ENCODE measurements at places on chromosomes 7 and 10.
A peak's percentile ranks its signal among the peaks of the same experiment; 100 is the strongest.

GRCh38 chr7:130695840-130696239 is 9.5 kb upstream of the TSGA13 start:
- no peak for DNase-seq

- DNase-seq: no peak
These were observed 240.1 kb downstream of the ELMO1 start for GRCh38 chr7:37208528-37208927.

DNA sequence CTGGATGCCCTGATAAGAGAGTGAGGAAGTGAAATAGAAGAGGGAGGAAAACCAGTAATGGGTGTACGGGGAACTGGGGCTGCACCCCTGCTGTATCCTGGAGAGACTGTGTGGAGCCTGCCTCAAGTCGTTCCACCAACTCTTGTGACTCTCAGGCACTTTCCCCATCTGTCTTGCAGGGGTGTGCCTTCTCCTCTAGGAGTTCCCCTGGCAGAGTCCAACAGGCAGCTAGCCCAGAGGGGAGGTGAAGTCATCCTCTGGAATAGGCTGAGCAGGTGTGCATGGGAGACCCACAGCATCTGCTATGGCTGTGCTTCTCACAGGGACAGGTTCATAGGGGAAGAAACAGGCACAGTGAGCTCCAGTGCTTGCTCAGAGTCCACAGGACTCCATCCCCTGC is 46.8 kb downstream of the WIPF3 start:
- DNase-seq: no peak

- DNase-seq: no peak
These were observed 56.7 kb downstream of the ZMYND11 start for GRCh38 chr10:191703-192518.

- DNase-seq: peak; percentile 94
These were observed at the start of gene MRPS16 for GRCh38 chr10:73252445-73253224. TSS of gene MRPS16 (minus strand) at chr10:73252644. CDS start at chr10:73252482, 162 bp downstream.

DNA sequence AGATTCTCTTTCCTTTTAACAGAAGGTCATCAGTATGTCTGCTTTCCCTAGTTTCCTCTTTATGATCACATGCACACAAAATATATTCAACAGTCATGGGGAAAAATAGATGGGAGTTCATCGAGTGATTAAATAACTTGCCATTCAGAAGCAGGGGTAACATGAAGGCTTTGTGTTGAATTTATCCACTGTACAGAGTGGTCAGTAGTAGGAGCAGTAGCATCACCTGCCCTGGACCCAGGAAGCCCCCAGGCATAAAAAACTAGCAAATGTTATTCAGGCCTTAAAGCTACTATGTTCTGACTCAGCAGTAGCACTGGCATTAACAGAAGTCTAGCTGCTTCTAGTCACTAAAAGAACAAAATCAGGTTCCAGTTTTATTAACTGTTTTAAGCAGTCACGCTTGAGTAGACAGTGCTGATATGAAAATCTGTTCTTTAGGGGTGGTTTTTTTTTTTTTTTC is 31.4 kb upstream of the FAM133B start:
- DNase-seq: no peak

- no peak for DNase-seq
These were observed 37.7 kb downstream of the PPP1R17 start for GRCh38 chr7:31724696-31725095.

GRCh38 chr7:158391141-158391540 is 196.5 kb downstream of the PTPRN2 start:
- no peak for DNase-seq

DNA sequence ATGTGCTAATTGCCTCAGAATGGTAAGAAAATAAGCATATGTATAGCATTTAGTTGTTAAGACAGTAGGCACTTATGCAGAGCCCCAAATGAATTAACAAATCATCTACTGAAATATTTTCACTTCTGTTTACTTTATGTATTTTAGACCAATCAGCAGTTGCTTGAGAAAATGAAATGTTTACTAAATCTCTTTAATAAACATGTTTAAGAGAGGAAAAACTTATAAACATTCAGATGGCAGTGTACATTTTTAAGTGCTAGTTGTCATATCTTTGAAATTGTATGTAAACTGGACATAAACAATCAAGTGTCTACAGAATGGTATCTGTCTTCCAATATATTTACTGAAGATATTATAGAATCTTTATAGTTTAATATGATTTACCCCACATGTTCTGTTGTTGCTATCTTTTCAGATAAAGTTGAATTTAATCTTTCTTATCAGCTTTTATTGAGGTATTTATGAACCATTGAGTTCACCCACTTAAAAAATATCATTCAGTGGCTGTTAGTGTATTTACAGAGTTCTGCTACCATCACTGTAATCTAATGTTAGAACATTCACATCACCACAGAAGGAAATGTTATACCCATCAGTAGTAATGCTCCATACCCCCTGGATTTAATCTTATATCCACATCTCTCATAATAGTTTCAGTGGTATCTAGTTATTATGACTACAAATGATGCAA is 264.3 kb downstream of the ADK start:
- DNase-seq: no peak

- peak; percentile 45 for DNase-seq
These were observed 5.0 kb upstream of the RBM17 start for GRCh38 chr10:6083523-6084475.

- DNase-seq: no peak
These were observed 53.5 kb downstream of the GLI3 start for GRCh38 chr7:42183547-42183946.

- no peak for DNase-seq
These were observed 1.6 kb upstream of the SGPL1 start for GRCh38 chr10:70814126-70814525.

GRCh38 chr10:79380946-79381721 is 33.9 kb downstream of the PPIF start:
- no peak for DNase-seq

Data from naive thymus-derived CD4-positive, alpha-beta T cell (primary cell).